Activated CD4-positive, alpha-beta T cell treated with anti-CD3 and anti-CD28 coated beads for 1 hour (primary cell): ENCODE measurements at places on chromosomes 16 and 17.
A peak's percentile ranks its signal among the peaks of the same experiment; 100 is the strongest.

GRCh38 chr17:71855010-71855409, 265.8 kb upstream of the SOX9 start:
- DNase-seq: no peak

DNA sequence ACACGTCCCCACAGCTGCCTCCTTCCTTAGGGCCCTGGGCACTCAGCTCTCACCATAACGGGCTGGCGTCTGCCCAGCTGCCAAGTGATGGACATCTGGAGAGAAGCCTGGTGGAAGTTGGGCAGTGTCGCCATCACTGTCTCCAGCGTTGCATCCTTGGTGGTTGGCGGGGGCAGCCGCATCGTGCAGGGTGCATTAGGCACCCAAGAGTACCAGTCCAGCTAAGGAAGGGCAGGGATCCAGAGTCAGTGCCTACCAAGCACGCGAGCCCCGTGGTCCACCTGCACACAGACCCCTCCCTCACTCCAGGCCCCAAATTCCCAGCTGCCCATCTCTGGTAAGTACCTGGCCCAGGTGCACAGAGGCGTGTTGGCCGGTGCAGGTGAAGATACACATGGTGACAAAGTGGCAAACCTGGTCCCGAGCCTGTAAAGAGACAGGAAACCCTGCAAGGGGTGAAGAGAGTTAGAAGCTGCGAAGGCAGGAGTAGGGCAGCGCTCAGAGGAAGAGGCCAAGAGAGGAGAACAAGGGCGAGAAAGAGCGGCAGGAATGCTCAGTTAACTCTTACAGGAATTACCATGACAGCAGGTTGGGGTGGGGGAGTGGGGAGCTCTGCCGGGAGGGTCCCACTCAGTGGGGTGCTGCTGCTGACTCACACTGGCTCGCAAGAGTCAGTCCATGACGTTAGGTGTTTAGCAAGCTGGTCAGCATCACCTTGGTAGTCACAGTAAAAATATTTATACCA, 9.5 kb downstream of the ALOX15 start:
- DNase-seq: no peak

- DNase-seq: no peak
These were observed 82.8 kb downstream of the SNX29 start for GRCh38 chr16:12059216-12059769.

GRCh38 chr16:87963400-87963799, 12.2 kb downstream of the BANP start:
- peak; percentile 60 for DNase-seq

DNA sequence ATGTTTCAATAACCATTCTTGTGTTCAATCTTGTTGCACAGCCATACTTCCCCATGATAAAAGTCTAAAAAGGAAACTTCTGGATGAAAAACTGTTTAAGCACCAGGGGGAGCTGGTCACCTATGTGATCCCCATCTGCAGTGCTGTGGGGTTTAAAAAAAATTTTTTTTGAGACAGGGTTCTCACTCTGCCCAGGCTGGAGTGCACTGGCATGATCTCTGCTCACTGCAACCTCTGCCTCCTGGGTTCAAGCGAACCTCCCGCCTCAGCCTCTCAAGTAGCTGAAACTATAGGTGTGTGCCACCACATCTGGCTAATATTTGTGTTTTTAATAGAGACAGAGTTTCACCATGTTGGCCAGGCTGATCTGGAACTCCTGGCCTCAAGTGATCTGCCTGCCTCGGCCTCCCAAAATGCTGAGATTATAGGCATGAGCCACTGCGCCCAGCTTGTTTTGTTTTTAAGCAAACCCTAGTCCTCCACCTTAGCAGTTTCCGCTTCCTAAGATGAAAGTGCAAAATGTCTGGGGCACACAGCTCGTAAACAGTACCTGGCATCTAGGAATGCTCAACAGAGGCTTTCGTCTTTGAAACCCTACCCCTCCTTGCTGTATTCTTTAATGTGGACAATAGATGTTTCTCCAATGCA, 25.4 kb downstream of the DNAJA2 start:
- DNase-seq: no peak

DNA sequence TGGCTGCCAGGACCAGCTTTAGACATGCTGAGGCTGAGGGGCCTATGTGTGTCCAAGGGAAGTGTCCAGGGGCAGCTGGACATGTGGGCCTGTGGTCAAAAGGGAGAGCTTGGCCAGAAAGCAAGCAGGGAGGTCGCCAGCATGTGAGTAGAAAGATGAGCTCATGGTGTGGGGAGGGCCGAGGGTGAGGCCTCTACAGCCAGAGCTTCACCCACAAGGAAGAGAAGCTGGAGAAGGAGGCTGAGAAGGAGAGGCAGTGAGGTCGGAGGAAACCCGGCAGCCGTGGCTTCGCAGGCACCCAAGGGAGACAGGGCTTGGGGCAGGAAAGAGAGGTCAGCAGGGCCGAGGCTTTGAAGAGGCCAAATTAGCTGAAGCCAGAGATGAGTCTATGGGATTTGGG, 4.0 kb upstream of the HSD11B2 start:
- DNase-seq: no peak

DNA sequence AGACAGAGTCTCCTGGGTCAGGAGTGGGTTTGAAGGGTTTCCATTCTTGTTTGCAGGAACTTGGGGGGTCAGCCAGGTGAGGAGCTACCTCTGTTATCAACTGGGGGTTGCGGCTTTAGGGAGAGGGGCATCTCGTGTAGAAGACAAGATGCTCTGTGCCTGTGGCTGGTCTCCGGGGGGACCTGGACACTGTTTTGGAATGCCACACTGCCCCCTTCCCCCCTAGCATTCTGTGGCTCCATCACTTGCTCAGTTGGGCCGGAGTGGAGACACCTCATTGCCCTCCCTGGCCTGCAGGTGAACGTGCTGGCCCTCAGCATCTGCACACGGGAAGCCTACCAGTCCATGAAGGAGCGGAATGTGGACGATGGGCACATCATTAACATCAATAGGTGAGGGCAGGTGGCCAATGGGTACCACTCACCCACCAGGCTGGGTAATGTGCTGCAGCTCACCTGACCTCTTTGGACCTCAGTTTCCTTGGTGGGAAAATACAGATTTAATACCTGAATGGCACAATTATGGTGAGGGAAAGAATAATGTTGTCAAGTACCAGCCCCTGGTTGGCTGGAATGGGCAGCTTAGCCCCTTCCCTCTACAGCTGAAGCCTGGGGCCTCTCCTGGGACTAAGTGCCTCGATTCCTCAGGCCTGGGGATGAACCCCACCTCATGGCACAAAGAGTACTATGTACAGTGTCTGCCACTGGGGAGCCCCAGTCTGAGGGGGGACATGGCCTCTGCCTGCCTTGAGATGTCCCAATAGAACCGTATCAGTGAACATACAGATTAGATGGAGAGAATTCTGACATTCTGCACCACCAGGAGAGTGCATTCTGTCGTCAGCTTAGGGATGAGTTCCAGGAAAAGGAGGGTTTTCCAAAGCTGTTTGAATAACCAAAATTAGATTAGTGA, 3.3 kb upstream of the MRM1 start:
- DNase-seq: no peak

DNA sequence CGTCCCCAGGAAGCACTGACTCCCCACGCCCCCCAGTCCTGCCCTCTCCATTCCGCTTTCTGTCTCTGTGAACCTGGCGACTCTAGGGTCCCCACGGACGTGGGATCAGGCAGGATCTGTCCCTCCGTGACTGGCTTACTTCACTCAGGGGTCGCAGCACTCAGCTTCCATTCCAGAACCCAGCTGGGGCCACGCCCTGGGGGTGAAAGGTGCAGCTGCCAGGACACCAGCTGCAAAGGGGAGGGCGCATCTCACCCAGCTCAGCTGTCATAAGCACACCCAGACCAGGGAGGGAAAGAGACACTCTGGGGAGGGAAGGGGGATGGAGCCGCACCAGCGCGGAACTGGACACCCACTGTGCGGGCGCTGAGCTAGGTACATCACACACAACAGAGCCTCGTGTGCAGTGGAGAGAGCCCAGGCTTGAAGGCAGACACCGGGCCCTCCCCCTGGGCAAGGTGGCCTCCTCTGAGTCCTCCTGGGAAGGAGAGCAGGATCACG, 18.5 kb upstream of the HEXD start:
- no peak for DNase-seq

GRCh38 chr16:12337871-12338655, 361.5 kb downstream of the SNX29 start:
- no peak for DNase-seq

DNA sequence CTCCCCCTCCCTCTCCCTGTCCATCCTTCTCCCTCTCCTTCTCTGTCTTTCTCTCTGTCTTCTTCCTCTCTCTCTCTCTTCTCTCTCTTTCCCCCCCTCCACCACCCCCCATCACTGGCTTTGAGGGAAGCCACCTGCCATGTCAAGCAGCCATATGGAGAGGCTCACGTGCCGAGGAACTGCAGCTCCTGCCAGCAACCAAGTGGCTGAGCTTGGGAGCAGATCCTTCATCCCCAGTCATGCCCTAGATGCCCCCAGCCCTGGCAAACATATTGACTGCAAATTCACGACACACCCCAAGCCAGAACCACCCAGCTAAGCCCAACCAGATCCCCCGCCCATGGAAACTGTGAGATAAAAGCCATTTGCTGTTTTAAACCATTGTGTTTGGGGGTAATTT, 40.9 kb upstream of the RBFOX3 start:
- no peak for DNase-seq

DNA sequence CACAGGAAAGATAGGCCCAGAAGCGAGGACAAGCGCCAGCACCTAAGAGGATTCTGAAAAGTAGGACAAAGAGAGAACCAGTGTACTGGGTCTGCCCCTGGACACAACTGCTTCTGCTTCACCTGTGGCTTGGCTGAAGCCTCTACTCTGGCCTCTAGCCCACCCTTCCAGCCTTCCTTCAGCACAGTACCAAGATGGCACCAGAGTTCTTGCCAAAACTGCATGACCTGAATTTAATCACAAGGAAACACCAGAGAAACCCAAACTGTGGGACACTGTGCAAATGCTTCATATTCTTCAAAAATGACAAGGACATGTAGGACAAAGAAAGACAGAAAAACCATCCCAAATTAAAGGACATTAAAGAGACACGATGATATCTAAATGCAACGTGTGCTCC, 116.6 kb downstream of the SMG6 start:
- DNase-seq: no peak

- no peak for DNase-seq
These were observed 1.1 kb downstream of the ACSF2 start for GRCh38 chr17:50426814-50427787.

DNA sequence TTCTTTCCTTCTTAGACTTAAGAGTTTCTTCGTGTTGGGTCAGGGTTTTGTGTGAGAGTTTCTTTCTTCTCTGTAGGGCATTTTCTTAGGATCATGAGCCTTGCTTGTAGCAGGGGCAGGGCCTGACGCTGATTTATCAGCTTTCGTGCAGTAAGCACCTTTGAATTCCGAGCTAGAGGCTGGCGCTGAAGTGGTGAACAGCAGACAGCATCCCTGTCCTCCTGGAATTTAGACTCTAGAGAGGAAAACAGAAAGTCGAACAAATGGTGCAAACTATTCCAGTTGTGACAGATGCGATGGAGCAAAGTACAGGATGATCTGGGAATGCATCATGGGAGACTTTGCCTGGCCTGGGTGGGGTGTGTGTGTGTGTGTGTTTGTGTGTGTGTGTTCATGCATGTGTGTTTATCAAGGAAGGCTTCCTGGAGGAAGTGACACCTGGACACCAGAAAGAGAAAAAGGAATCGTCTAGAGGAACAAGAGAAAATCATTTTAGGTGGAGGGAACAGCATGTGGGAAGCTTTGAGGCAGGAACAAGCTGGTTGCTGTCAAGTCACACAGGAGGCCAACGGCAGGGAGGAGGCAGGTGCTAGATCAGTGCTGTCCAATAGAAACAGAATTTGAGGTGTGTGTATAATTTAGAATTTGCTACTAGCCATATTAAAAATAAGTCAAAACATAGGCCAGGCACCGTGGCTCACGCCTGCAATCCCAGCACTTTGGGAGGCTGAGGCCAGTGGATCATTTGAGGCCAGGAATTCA, 60.2 kb downstream of the WWP2 start:
- DNase-seq: no peak

DNA sequence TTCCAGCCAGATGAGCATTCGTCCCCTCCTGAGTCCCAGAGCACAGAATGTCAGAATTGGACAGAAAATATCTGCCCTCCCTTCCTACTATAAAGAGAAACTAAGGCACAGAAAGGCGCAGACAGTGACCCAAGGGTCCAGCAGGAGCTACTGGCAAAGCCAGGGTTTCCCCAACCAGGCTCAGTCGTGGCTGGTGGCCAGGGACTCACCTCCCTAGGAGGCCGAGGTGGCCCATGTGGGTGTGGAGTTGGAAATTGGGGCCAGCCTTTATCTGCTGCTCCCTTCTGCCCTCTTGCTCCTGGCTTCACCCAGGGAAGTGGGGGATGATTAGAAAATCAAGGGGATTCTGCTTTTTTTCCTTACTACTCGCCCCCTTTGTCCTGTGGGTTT, 1.1 kb downstream of the DRC7 start:
- DNase-seq: no peak

DNA sequence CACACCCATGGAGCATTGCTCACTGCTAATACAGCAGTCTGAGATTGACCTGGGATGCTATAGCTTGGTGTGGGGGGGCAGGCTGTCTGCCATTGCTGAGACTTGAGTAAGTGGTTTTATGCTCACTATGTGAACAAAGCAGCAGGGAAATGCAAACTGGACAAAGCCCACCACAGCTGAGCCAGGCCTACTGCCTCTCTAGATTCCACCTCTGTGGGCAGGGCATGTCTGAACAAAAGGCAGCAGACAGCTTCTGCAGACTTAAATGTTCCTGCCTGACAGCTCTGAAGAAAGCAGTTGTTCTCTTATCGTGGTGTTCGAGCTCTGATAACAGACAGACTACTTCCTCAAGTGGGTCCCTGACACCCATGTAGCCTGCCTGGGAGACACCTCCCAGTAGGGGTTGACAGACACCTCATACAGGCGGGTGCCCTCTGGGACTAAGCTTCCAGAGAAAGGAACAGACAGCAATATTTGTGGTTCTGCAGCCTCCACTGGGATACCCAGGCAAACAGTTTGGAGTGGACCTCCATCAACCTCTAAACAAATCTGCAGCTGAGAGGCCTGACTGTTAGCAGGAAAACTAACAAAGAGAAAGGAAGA, 2204.8 kb downstream of the TP53TG3F start:
- no peak for DNase-seq

DNA sequence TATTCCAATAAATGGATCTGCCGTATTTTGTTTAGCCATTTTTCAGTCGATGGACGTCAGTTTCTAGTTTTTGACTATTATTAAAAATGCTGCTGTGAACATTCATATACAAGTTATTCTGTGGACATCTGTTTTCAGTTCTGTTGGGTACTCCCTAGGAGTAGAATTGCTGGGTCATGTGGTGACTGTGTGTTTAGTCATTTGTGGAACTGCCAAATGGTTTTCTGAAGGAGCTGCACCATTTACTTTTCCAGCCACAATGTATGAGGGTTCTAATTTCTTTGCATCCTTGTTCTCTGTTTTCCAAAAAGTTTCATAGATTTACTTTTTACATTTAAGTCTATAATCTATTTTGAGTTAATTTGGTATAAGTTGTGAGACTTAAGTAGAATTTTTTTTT, 29.5 kb downstream of the CYLD start:
- DNase-seq: no peak

- DNase-seq: no peak
These were observed 688.8 kb upstream of the SALL1 start for GRCh38 chr16:51839727-51840462.

GRCh38 chr16:1424028-1424427, 3.5 kb upstream of the UQCC4 start:
- no peak for DNase-seq

- peak; percentile 44 for DNase-seq
These were observed 10.1 kb upstream of the CA4 start for GRCh38 chr17:60139438-60140285.

- no peak for DNase-seq
These were observed 84.7 kb downstream of the PLCG2 start for GRCh38 chr16:81863630-81864352.
